ENCODE measurements at places on chromosomes 5 and 9. TPM values are rescaled to one million over a fixed set of nuclear protein-coding genes. Genes with fewer than 3 reads are reported as not detected.

Gene TPRN
- total RNA-seq = 11.1 TPM

Gene ACOT12
- total RNA-seq = not detected

Gene SPAAR
- not detected for total RNA-seq

Gene HK3
- not detected for total RNA-seq

Gene MSX2
- total RNA-seq = 6.4 TPM

Gene TLR4
- 0.34 TPM for total RNA-seq

Gene PLEKHG4B
- total RNA-seq = 0.78 TPM

Gene PPP2R2B
- total RNA-seq = 0.15 TPM
